Fibroblast of the aortic adventitia (primary cell): ENCODE measurements at places on chromosomes 12 and 14. TPM values are rescaled to one million over a fixed set of nuclear protein-coding genes. Genes with fewer than 3 reads are reported as not detected.
A peak's percentile ranks its signal among the peaks of the same experiment; 100 is the strongest.

The GALNT4 gene
- total RNA-seq: 8.3 and 12.1 TPM in 2 replicates

The CLEC4A gene
- total RNA-seq: 0.45 TPM in 1 of 2 replicates, not detected in the other

The LRTM2 gene
- not detected in 2 replicates for total RNA-seq

The ALDH1L2 gene
- 41.5 and 79.1 TPM in 2 replicates for total RNA-seq

The MANSC4 gene
- total RNA-seq: not detected in 2 replicates

The MIP gene
- not detected in 2 replicates for total RNA-seq

The DEPDC4 gene
- total RNA-seq: 2.1 and 5.9 TPM in 2 replicates

The C3AR1 gene
- 0.18 TPM in 1 of 2 replicates, not detected in the other for total RNA-seq

The C14orf132 gene
- 25.5 and 32.6 TPM in 2 replicates for total RNA-seq

DNA sequence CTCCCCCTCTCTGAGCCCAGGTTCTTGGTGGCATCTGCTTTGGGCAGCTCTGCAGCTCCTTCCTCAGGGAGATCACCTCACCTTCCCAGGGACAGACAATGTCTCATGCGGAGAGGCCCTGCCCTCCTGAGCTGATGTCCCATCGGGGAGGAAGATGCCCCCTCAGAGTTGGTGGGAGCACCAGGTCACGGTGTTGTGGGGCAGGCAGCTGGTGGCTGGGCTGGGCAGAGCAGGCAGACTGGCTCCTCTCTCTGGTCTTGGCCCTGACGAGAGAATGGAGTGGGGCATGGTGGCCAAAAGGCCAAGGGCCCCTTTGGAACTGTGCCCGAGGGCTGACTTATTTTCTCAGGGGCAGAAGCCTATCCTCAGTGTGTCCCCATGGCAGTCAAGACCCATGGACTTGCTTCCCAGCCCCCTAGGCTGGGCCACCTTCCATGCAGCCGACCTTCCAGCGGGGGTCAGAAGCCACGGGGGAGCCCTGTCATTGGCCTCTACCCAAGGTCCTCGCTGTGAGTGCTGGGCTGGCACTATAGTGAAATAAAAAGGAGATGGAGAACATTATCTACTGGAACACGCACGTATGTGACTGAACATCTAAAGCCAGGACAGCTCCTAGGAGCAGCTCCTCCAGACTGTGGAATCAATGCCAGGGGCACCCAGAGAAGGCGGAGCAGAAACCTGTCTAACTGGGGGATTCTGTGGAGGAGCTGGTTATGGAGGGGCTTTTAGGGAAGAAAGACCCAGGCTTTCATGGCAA is 21.9 kb downstream of the PPP2R5C start:
- DNase-seq: no peak

DNA sequence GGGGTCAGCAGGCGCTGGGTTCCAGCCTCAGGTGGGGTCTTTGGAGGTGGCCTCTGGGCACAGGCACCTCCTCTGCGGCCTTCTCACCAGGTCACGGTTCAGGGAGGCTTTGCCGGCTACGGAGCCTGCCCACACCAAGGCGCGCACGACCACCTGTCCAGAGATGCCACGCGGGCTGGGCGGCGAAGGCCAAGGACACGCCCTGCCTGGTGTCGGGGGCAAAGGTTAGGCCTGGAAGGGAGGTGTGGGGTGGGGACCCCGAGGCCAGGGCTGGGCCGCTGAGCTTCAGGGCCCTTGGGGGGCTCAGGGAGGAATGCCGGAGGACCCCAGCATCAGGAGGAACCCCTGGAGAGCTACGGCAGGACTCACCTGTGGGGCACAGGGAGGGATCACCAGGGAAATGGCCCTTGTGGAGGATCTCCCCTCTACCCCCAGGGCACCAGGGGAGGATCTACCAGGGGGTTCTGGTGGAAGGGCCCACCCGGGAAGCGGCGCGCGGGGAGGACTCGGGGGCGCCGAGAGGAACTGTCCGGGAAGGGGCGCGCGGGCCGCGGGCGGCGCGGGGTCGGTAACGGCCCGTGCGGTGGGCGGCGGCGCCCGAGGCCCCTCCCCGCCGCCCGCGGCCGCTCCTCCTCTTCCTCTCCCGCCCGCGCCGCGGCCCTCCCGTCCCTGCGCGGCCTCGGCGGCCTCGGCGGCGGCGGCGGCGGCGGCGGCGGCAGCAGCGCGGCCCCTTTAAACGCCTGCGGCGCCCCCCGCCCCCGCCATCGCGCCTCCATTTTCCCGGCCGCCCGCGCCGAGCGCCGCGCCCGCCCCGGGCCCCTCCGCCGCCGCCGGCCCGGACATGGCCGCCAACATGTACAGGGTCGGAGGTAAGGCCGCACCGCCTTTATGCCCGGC is at the start of gene MTA1:
TSS of gene MTA1 (plus strand) at position 633 of the 897 bp plus-strand sequence. CDS start at position 842, 209 bp downstream.
- DNase-seq: no peak

DNA sequence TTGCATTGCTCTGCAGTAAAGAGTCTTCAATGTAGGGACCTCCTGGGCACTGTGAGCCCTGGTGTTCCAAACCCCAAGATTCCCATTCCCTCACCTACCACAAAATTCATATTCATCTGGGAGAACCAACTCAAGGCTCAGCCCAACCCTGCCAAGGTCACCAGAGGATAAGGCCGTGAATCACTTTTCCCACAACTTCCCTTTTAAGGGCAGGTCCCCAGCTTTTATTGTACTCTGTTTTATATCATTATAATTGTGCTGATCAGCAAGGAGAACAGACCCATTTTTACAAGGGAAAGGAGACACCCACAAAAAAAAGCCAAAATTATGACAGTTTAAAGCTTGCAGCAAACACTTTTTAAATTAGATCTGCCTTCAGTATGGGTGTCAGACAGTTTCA is 363.0 kb upstream of the FKBP4 start:
- DNase-seq: peak; percentile 49

- no peak for DNase-seq
These were observed 5.8 kb downstream of the CD4 start for GRCh38 chr12:6795088-6795487.

GRCh38 chr14:38339696-38340095 is 83.8 kb upstream of the CLEC14A start:
- peak; percentile 66 for DNase-seq

GRCh38 chr12:53807322-53807860 is 55.6 kb upstream of the CISTR start:
- no peak for DNase-seq

GRCh38 chr14:101596742-101597141 is 35.4 kb downstream of the DIO3 start:
- no peak for DNase-seq

- DNase-seq: no peak
These were observed 376 bp downstream of the GDF3 start for GRCh38 chr12:7695237-7695560.

GRCh38 chr12:26614011-26614616 is 218.9 kb downstream of the ITPR2 start:
- DNase-seq: peak; percentile 56

DNA sequence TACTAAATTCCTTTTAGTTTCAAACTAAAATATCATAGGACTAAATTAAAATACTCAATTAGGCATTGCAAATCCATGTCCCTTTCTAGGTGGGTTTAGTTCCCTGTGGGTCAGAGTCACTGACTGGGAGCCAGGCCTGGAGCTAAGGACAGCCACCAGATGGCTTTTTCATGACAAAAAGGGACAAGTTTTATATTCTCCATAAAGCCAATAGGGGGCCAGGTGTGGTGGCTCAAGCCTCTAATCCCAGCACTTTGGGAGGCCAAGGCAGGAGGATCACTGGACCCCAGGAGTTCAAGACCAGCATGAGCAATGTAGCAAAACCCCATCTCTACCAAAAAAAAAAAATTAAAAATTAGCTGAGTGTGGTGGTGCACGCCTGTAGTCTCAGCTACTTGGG is 35.4 kb upstream of the EIF5 start:
- DNase-seq: no peak

DNA sequence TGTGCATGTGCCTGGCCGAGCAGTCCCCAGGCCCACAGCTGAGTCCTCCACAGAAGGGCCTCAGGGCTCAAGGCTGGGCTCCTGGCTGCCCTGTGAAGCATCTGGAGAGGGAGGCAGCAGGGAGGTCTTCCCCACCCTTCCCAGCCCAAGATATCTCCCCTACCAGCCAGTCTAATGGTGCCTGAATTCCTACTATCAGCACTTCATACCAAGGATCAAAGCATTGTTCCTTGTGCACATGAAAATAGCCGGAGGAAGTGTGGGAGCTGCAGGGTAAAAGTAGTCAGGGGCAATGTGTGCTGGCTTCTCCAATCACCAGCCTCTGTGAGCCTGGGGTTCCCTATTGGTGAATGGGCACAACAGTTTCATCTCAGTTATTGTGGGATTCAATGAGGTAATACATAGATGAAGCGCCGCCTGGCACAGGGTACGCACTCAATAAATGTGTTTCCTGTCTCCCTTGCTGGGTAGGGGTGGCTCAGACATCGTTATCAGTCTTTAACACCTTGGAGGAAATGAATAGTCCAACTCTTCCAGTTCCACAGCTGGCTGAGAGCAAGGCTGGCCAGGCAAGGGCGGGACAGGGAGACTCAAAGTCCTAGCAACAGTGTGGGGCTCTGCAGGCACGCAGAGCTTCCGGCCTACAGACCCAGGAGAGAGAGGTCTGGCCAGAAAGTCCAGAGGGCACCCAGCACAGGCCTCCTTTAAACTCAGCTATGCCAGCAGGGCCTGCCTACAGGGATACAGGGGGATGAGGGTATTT is 39.1 kb upstream of the PNMA1 start:
- peak; percentile 33 for DNase-seq

DNA sequence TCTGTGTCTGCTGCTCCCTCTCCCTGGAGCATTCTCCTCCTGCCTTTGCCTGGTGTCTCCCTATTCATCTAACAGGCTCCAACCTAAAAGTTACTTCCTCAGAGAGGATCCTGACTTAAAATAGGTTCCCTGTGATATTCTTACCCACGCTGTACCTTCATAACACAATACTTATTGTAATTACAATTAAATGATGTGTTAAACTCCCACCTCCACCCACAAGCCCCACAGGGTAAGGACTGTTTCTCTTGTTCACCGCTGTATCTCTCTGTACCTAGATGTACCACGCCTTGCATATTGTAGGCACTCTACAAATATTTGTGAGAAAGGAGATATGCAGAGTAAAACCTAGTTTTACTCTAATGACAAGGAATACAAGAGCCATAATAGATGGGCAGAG is 5.0 kb downstream of the HEBP1 start:
- DNase-seq: no peak

- DNase-seq: peak; percentile 47
These were observed 753 bp downstream of the CSRNP2 start for GRCh38 chr12:51082561-51083125.

- peak; percentile 38 for DNase-seq
These were observed 480 bp downstream of the SCAF11 start for GRCh38 chr12:45989721-45990467.

- DNase-seq: peak; percentile 40
These were observed 90.1 kb upstream of the KCNA1 start for GRCh38 chr12:4819654-4820053.

DNA sequence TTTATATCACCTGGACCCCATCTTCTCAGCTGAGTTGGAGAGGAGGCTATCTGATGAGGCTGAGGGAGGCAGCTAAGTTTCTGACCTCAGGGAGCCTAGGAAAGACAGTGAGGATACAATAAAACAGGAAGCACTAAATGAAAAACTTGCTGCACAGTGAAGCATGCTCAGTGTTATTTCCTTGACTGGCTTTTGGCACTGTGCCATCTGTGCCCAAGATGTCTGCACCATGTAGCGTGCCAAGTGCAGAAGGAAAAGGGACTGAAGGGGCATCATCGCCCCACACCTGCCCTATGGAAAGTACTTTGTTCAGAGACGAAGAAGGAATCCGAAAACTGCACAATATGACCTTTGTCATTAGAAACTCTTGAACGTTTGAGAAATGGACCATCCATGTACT is 102.7 kb downstream of the ANO4 start:
- no peak for DNase-seq

GRCh38 chr14:30620178-30620577 is 1.9 kb upstream of the SCFD1 start:
- DNase-seq: peak; percentile 43

- no peak for DNase-seq
These were observed 135.0 kb upstream of the AMIGO2 start for GRCh38 chr12:47214771-47215170.
